ENCODE measurements at places on chromosomes 7 and 10.
A peak's percentile ranks its signal among the peaks of the same experiment; 100 is the strongest.

- no peak for DNase-seq
Observed at GRCh38 chr10:47323636-47324296, 1.5 kb downstream of the GDF2 start.

GRCh38 chr10:100895346-100895745 lies 17.4 kb upstream of the SLF2 start:
- DNase-seq: no peak

DNA sequence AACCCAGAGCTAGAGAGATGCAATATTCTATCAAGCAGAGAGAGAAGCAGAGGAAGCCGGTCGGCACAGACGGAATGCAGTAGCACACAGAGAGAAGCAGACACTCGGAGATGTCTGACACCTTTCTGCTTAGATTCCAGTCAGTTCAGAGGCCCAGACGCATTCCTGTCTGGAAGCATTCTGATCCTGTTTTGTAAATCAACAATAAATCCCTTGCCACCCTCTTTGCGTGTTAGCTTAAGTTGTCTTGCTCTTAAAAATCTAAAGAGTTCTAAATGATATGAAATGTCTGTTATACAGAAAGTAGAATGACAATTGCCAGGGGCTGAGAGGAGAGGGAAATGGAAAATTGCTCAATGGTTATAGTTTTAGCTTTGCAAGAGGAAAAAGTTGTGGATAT lies 27.4 kb upstream of the ATRNL1 start:
- DNase-seq: no peak

DNA sequence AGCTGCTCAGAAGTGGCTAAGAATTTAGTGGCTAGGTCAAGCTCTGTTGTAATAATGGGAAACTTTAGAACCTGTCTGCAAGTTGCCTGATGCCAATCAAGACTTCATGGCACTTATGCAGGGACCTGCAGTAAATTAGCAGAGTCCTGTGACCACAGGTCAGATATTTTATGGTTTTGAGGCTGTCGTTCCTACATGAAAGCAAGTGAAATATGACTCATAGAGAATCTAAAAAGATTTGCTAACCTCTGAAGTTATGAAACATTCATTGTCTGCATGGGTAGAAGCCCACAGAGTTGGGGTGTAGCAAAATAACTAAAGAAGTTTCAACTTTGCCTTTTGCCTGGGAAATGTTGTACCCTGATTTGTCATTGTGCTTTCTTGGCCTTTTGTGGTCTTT lies 32.3 kb downstream of the SLC39A12 start:
- DNase-seq: no peak

DNA sequence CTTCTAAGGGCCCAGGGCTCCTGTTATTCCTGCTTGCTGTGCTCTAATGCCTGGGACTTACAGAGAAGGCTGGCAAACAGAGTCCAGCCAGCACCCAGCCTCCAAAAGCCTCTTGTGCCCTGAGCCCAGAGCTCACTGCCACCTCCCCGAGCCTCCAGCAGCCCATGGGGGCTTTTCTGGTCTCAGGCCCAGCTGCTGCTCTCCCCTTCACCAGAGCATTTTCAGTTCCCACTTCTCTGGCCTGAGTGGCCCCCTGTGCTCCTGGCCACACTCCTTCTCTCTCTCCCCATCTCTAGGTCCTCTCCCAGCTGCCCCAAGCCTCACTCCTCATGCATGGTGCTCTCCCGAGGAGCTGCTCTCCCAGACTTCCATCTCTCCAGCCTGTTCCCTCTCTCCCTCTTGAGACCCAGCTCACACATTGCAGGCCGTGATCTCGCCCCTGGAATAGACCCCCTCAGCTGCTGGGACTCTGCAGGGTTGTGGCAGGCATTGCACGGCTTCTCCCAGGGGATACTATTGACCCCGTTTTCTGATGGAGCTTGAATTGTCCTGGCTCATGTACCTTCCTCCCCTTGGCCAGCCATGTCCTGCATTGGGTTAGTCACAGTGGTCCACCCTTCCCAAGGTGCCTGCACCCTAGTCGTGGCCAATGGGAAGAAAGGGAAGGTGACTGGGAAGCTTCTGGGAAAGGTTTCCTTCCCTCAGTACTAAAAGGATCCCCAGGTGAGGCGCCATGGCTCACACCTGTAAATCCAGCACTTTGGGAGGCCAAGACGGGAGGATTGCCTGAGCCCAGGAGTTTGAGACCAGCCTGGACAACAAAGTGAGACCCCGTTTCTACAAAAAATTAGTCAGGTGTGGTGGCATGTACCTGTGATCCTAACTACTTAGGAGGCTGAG lies 9.0 kb upstream of the RASSF4 start:
- no peak for DNase-seq

GRCh38 chr10:128047351-128047750 lies 78.9 kb downstream of the MKI67 start:
- peak; percentile 85 for DNase-seq

DNA sequence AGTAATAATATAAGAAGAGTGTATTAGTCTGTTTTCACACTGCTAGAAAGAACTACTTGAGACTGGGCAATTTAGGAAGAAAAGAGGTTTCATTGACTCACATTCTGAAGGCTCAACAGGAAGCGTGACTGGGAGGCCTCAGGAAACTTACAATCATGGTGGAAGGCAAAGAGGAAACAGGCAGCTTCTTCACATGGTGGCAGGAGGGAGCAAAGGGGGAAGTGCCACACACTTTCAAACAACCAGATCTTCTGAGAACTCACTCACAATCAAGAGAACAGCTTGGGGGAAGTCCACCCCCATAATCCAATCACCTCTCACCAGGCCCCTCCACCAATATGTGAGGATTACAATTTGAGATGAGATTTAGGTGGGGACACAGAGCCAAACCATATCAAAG lies 212.5 kb upstream of the HDAC9 start:
- no peak for DNase-seq

DNA sequence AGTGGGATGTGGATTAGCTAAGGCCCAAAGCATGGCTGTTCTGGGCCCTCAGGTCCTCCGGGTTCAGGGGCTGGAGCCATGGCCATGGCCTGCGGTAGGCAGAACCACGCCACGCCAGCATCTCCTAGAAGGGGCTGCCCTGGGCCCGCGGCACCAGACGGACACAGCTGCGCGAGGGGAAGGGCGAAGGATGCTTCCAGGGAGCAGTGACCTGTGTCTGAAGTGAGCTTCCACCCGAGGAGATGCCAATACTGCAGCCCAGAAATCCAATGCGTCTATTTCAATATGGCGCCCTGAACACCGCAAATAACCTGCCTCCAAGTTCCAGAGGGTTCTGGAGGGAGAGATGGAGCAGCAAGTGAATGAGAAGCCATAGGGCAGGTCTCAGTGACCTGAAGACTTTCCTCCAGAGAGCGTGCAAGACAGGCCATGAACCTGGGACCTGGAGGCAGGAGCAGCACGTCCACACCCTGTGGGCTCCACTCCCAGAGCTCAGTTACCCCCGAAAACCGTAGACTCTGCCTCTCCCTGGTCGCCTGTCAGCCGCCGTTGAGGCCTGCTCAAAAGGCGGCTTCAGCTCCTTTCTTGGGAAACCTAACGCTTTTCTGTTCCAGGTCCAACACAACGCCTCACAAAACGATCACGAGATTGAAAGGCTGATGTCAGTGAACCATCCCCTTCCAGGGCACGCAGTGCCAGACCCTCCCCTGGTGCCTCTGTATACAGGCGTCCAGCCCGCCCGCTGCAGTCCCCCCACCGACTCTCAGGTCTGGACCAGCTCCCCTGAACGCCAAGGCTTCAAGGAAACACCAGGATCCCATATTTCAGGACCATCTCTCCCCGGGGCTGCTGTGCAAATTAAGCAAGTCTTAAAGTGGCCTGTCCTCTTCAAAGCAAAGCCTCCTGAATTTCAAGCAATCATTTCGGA lies 37.4 kb downstream of the AMZ1 start:
- DNase-seq: no peak

DNA sequence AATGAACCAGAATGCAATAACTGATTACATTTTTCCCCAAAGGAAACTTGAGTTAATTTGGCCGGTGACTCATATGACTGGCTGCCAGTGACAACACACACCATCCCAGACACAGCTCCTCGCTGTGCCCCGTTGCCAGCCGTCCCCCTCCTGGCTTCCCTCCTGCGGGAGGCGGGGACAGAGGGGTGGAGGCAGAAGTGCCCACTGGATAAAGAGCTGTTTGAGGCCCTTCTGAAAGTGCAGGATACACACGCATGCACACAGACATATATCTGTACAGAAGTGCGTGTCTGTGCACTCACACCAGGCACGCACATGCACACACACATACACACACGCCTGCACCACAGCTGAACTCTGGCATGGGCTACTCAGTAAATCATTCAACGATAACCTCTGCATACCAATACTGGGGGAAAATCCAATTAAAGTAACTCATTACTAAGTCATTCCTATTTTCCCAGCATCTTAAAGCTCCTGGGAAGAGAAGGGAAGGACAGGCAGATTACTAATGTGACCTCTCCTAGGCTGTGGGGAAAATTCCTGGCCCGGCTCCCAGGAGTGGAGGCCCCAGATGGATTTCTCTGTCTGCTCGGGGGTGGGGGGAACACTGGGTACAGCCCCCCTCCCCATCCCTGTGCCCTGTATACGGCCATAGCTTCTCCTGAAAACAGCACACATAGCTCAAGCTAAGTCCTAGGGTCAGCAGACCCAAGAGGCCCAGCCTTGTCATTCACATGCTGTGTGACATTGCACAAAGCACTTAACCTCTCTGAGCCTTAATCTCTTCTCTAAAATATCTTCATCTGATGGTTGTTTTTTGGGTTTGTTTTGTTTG lies 52.3 kb upstream of the MYL10 start:
- no peak for DNase-seq

DNA sequence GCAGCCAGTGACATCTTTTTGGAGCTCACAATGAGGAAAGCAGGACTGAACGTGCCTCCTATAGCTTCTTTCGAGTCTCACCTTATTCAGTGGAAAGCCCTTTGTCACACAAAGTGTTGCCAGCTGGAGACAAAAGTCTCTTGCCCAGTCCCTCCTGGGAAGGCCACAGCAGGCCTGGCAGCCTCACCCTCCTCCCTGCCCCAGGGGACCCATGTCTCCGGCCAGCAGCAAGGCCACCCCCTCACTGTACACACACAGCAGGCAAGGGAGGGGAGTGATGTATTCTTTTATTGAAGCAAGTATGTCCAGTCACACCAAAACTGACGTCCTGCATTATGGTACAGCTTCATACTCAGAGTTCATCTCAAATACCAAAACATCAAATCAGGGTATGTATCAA lies 56.0 kb downstream of the CSGALNACT2 start:
- no peak for DNase-seq

DNA sequence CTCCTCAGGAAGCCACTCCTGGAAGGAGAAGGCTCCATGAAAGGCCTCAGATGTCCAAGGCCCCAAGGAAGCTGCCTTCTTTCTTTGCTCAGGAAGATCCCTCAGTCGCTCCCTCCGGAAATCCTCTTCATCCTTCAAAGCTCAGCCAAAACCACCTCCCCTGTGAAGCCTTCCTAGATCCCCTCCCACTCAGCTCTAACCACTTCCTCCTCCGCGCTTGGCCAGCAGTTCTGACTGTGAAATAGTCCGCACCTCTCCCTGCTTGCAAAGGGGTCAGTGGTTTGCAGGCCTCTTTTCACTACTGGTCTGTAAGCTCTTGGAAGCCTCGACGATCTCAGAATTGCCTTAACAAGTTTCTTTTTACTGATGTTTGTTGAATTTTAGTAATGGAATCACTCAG lies 23.9 kb downstream of the PYROXD2 start:
- no peak for DNase-seq

GRCh38 chr7:133109816-133110215 lies 27.9 kb upstream of the CHCHD3 start:
- DNase-seq: no peak

DNA sequence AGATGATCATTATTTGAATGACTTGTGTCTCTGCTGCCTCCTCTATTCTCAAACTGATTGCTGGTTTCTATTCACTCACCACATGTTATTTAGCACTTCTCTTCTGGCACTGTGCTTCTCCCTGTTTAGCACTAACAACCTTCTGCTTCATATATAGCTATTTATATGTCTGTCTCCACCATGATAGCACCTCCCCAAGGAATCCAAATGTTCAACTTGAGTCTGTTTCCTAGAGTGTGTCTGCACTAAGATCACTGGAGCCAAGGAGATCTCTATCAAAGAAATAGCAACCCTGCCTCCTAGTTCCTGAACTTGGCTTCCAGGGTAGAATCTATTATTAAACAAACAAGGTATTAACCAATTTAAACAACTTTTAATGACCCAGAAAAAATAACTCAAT lies 104.5 kb downstream of the CYP26A1 start:
- DNase-seq: no peak

- no peak for DNase-seq
Observed at GRCh38 chr7:87148332-87148955, 3.8 kb upstream of the DMTF1 start.

DNA sequence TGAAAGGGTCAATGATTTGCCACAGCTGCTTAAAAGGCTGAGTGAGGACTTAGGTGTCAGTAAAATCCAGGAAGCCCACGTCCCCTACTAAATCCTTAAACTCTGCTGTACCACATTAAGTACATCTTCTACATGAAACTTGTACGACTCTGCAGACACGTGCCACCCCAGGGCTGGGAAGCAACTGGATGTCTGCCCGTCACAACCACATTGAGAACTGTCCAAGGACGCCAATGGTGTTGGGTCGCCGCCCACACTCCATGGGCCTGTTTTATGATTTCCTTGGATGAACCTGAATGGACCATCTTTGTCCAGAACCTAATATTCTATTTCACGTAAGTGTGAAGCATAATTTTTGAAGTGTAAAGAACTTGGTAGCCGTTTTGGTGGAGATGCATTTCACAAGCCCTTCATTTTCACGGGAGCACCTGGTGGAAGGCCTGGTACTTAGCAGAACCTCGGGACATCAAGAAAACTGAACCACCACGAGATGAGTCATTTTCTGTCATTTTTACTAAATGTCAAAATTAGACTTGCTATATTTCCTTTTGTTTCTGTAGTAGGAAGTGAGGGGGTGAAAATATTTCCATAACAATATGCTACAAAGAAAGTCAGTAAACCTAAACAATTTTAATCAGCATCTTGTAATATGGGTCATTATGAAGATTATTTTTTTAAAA lies 134.9 kb downstream of the SFMBT2 start:
- DNase-seq: peak; percentile 7

- DNase-seq: no peak
Observed at GRCh38 chr7:29479301-29480200, 84.1 kb upstream of the PRR15 start.

DNA sequence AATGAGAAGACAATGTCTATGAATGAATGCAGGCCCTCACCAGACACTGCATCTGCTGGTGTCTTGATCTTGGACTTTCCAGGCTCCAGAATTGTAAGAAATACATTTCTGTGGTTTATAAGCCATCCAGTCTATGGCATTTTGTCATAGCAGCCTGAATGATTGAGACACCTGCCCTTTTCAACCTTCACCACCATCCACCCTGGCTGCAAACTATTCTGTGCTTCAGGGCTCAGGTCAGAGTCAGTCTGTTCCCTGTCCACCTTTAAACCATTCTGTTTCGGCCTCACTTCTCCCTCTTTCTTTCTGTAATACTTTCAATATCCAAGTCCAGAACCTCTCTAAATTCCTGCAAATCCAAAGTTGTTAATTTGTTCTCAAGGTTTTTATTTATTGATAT lies 15.9 kb upstream of the CDK13 start:
- DNase-seq: no peak

All from stimulated activated naive CD4-positive, alpha-beta T cell treated with Interleukin-2 at 50 U/mL for 16 hours (primary cell).